ENCODE measurements at places on chromosomes 16 and 17.

DNA sequence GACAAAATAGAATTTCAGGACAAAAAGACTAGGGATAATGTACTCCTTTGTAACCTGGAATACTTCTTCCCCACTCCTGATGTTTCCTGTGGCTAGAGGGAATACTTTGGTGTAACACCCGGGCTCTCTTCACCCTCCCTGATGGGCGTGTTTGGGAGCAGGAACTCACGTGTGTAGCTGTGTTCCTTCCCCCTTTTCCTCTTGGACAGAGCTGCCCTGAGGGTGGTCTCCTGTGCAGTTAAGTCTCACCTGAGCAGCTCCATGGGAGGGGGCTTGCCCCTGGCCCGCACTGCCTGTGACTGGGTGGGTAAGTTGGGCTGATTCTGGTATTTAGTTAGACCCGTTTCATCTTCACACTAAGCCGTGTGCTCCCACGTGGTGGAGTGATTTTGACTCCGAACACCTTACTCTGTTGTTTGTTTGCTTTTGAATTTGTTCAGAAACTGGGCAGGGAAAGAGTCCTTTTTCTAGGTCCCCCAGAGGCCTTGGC lies 87.9 kb downstream of the OR1D5 start:
- DNase-seq: peak; percentile 12

- DNase-seq: no peak
Observed at GRCh38 chr17:36197387-36197703, 787 bp upstream of the CCL3L1 start.

- no peak for DNase-seq
Observed at GRCh38 chr16:56191835-56192634, 746 bp downstream of the GNAO1 start.

DNA sequence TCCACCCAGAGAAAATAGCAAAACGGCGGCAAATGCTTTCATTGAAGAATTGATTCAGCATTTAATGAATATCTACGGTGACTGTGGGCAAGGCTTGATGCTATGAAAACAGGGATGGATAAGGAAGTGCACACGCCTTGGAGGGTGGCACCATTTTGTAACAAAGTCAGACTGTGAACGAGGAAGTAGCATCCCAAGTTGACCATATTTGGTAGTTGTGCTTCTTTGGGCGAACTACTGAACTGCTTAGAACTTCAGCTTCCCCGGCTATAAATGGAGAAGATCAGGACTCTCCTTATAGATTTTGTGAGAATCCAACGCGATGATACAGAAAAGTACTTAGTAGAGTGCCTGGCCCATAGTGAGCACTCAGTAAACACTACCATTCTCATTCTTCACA lies 303.2 kb downstream of the MAF start:
- DNase-seq: no peak

DNA sequence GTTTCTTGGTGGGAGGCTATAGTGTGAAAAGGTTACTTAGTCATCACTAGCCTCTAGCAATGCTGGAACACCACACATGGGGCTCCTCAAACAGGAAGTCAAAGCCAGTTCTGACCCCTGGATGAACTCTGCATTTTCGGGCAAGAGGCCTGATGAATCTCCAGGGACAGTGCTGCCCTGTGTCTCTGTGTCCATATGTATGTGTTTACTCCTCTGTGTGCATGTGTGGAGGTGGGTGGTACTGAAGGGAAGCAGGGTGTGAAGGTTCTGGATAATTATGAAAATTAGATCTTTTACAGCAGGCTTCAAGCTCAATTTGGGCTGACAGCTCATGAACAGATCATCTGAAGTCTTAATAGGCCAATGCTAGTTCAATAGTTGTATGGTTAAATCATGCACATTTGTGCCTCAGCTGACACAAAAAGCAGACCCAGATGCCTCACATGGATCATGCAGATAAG lies 133.6 kb downstream of the SNX11 start:
- peak; percentile 73 for DNase-seq

DNA sequence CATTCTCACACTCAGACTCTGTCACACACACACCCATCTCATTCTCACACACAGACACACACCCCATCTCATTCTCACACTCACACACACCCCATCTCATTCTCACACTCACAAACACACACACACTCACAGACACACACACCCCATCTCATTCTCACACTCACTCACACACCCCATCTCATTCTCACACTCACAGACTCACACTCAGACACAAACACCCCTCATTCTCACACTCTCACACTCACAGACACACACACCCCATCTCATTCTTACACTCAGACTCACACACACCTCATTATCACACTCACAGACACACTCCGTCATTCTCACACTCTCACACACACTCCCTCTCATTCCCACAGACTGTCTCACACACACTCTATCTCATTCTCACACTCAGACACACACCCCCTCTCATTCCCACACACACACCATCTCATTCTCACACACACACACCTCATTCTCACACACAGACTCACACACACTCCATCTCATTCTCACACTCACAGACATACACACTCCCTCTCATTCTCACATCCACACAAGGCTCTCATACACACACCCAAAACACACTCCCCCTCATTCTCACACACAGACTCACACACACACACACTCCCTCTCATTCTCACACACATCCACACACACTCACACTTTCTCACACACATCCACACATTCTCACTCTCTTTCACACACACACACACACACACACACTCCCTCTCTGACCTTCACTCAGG lies 2.9 kb downstream of the ASGR1 start:
- DNase-seq: no peak
